ENCODE measurements at places on chromosomes 4 and X. TPM values are rescaled to one million over a fixed set of nuclear protein-coding genes. Genes with fewer than 3 reads are reported as not detected.

CDK16 gene
- total RNA-seq = 122 TPM

MFAP3L gene
- 1.9 TPM for total RNA-seq

FSTL5 gene
- total RNA-seq = not detected

NIPAL1 gene
- 2.5 TPM for total RNA-seq

TCEAL9 gene
- 102 TPM for total RNA-seq

CT45A10 gene
- total RNA-seq = not detected

KIT gene
- 0.25 TPM for total RNA-seq

TDO2 gene
- not detected for total RNA-seq

SH3RF1 gene
- total RNA-seq = 13.3 TPM

GPR173 gene
- 0.84 TPM for total RNA-seq

CAPN6 gene
- total RNA-seq = not detected

TAB3 gene
- total RNA-seq = 11.1 TPM

F8A3 gene
- total RNA-seq = 5.9 TPM

PRKG2 gene
- total RNA-seq = under 0.01 TPM

SSX4 gene
- total RNA-seq = not detected

ADH1A gene
- total RNA-seq = not detected

HSFX4 gene
- total RNA-seq = not detected

CTAG1A gene
- total RNA-seq = not detected

TSPAN7 gene
- 2.7 TPM for total RNA-seq

RPL10 gene
- total RNA-seq = 5,610 TPM

PSAPL1 gene
- not detected for total RNA-seq

SLC6A14 gene
- total RNA-seq = not detected

SPARCL1 gene
- total RNA-seq = 60.4 TPM

TCEAL5 gene
- not detected for total RNA-seq

SERPINA7 gene
- total RNA-seq = not detected

PNMA6A gene
- 0.20 TPM for total RNA-seq

POU3F4 gene
- total RNA-seq = not detected

RNF175 gene
- total RNA-seq = not detected

ATP5ME gene
- total RNA-seq = 213 TPM

H2BW2 gene
- total RNA-seq = not detected

MGAT4D gene
- total RNA-seq = not detected

GLOD5 gene
- total RNA-seq = not detected

RXFP1 gene
- total RNA-seq = not detected

RRH gene
- not detected for total RNA-seq

SLC16A2 gene
- 0.39 TPM for total RNA-seq

CFAP47 gene
- not detected for total RNA-seq

CENPVL1 gene
- total RNA-seq = not detected

HHIP gene
- total RNA-seq = 52.4 TPM

ATP1B4 gene
- total RNA-seq = not detected

BEX3 gene
- 218 TPM for total RNA-seq

LIMCH1 gene
- total RNA-seq = 17.3 TPM

SLC10A4 gene
- total RNA-seq = not detected

KCNIP4 gene
- total RNA-seq = not detected

PRDM5 gene
- 6.8 TPM for total RNA-seq

SHROOM4 gene
- 45.8 TPM for total RNA-seq

CITED1 gene
- not detected for total RNA-seq

BTK gene
- not detected for total RNA-seq

UTP14A gene
- 18.6 TPM for total RNA-seq

RHOXF2B gene
- total RNA-seq = not detected

ARFIP1 gene
- total RNA-seq = 23.6 TPM

PDZD4 gene
- total RNA-seq = not detected

SPON2 gene
- 0.94 TPM for total RNA-seq

AKAP4 gene
- not detected for total RNA-seq

Data from mammary microvascular endothelial cell (primary cell).